Caco-2 (cell line): ENCODE measurements at places on chromosomes 2 and 18. TPM values are rescaled to one million over a fixed set of nuclear protein-coding genes. Genes with fewer than 3 reads are reported as not detected.

The TNFRSF11A gene
- total RNA-seq: 0.16 TPM in 2 replicates

The SCRN3 gene
- total RNA-seq: 23.6 and 26.4 TPM in 2 replicates

DNA sequence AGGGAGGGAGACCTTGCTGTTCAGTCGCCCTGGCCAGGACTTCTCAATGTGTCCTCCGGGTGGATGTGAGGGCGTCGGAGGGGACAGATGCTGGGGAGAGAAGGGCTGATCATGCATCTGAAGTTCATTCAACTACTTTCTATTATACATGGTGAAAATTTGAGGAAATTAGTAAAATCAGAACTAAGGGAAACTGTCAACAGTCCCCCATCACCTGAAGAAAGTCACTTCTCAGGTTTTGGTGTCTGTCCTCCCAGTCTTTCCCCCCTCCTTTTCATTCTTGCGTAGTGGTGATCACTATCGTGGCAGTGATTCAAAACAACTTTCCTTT lies 17.4 kb upstream of the ACKR3 start:
- no peak for DNase-seq

GRCh38 chr18:62336618-62337017 lies 11.5 kb downstream of the TNFRSF11A start:
- DNase-seq: no peak

- DNase-seq: no peak
Observed at GRCh38 chr2:166764216-166764615, 124.1 kb upstream of the XIRP2 start.

The TMEM163 gene
- 3.2 and 4.1 TPM in 2 replicates for total RNA-seq

GRCh38 chr2:119756837-119757236 lies 2.9 kb upstream of the PTPN4 start:
- DNase-seq: no peak

- no peak for DNase-seq
Observed at GRCh38 chr2:11128243-11128951, 26.9 kb upstream of the SLC66A3 start.
